Activated CD4-positive, alpha-beta T cell treated with anti-CD3 and anti-CD28 coated beads for 48 hours (primary cell): ENCODE measurements at places on chromosomes 2 and 18.

- DNase-seq, result no peak
Measured at GRCh38 chr2:173184031-173185004, 108.7 kb downstream of the MAP3K20 start.

DNA sequence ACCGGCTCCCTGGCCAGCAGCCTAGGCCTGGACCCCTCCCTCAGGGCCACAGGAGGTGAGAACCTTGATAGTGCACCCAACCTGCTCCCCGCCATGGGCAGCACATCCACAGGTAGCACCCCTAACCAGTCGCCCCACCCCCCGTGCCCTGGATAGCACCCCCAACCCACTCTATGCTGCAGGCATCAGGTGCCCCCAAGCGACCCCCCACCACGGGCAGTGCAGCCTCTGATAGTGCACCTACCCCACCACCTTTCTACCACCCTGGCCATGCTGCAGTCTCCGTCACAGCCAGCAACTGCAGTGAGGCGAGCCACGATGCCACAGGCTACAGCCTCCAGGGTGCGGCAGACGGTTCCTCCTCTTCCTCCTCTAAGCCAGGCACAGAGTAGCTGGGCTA, 55.6 kb downstream of the SOWAHC start:
- no peak for DNase-seq

DNA sequence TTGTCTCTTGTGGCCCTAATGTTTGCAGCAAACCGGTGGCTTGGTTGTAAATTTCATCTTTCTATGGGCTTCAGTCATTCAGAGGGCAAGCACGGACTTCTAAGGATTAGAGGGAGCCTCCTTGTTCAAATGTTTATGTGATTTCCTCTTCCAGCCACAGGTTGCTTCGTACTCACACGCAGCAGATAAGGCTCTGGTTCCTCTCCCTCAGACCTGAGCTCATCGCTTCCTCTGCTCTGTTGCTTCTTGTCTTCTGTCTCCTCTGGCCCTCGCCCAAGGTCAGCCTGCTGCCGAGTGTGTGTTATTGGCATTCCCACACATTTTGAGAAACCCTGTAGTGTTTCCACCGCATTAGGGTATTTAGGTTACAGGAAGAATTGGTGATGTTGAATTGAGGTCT, 44.0 kb downstream of the MYL12B start:
- peak; percentile 10 for DNase-seq

DNA sequence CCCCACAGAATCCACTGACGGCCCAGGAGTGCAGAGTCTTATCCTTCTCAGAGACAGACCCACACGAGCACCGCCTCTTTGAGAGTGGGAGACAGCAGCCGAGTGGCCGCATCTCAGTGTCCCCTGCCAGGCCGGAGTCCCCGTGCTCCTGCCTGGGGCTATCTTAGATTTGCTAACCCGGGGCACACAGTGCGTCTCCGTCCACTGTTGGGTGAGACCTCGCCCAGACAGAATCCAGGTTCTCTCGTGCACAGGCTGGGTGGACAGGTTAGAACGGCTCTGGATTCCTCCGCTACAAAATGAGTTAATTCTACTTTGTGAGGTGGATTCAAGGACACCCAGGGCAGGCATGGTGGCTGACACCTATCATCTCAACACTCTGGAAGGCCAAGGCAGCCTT, 88.3 kb downstream of the ZNF516 start:
- DNase-seq, result no peak

DNA sequence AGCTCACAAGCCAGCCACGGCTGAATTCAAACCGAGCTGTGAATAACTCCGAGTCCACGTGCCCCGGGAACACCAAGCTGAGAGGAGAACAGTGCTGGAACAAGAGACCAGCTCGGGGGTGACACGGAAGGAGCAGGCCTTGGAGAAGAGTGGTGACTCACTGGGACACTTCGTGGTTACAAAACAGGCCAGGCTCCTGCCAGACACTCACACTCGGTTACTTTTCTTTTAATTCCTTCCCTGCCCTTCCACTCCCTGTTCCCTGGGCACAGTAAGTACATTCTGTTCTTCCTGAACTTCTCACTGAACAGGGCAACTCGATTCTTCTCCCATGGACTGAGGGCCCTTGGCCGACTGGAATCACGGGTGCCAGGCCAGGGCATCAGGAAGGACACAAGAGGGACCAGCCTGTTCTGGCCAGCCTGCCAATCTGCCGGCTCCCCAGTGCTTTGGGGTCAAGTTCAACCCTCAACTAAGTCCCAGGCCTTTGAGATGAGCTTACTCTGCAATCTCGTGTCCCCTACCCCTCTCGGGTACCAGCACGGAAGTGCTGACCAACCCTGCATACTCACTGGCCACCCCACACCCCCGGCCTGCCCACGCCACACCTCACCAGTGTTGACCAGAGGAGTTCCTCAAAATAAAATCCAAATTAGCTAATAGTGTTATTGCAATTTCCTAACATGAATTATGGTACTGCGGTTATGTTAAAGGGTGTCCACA, 87.5 kb downstream of the TFCP2L1 start:
- DNase-seq, result no peak

DNA sequence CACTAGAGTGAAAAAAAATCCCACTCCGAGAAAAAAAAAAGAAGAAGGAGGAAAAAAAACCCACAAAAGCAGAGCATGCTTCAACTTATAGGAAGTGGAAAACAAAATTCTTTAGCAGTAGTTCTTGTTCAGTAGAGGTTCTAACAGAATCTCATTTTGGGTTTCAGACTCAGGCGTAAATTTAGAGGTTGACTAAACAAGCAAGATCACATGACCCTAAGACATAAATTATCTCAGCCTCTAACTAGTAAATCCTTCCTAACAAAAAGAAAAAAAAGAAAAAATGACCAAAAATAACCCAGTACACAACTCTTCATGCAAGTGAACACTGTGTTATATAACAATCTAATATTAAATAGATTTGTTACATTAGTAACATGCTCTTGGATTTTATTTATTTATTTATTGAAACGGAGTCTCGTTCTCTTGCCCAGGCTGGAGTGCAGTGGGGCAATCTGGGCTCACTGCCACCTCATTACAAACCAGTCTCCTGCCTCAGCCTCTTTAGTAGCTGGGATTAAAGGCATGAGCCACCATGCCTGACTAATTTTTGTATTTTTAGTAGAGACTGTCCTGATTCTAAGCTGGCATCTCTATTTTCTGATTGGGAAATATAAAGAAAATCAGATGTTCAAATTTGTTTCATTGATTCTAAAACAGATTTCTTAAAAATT, 35.4 kb downstream of the PPP4R3B start:
- DNase-seq, result no peak

DNA sequence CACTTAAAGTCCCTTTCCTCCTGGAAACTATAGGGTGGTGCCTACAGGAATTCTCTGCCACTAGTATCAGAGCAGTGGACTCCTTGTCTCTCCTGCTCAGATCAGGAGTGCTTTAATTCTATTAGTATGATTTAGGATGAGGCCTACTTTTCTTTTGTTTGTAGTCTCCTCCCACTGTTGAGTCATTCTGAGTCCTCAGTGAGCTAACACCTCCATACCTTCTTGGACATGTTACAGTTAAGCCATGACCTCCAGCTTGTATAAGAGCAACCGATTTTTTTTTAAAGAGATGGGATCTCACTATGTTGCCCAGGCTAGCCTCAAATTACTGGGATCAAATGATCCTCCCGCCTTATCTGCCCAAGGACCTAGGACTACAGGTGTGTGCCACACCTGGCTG, 48.7 kb upstream of the OTOF start:
- no peak for DNase-seq

DNA sequence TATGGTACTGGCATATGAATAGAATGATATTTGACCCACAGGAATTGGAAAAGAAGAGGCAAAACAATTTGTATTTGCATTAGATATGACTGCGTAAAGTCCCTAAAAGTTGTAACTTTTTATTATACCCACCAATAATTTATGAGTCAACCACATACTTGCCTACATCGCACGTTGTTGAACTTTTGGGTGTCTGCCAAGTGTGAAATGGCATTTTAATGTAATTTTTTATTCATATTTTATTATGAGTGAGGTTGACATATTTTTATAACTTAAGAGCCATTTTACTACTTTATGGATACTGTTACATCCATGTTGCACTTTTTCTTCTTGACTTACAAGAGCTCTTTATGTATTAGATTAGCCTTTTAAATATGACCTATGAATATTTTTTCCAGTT, 4.6 kb downstream of the DSC2 start:
- DNase-seq, result no peak

DNA sequence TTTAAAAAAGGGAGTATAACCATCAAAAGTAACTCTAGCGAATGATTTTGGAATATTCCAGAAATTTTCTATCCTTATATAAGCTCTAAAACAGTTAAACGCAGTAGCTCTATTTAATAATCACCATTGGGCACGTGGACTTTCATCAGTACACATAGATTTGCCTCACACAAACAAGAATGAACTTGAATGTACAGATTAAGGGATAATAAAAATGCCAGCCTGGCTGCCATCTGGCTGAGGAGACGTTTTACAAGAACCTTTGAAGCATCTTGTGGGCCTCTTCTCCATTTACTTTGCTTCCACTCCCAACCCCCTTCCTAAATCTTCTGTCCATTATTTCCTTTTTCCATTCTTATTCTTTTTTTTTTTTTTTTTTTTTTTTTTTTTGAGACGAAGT, 47.2 kb downstream of the AGAP1 start:
- DNase-seq, result no peak

GRCh38 chr2:122692400-122693083, 937.1 kb downstream of the TSN start:
- no peak for DNase-seq

DNA sequence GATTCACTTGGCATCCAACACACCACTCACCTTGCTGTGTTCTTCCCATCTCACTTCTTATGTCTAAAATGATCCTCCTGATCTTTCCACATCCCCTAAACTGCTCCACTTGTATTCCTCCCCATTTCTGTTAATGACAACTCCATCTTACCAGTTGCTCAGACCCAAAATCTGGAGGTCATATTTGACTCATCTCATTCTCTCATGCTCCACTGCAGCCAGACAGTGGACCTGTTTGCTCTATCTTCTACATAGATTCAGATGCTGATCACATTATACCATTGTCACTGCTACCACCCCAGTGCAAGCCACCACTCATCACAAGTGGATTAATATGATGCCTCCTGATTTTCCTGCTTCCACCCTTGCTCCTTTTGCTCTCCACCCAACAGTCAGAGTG, 7.9 kb upstream of the NABP1 start:
- DNase-seq, result no peak

DNA sequence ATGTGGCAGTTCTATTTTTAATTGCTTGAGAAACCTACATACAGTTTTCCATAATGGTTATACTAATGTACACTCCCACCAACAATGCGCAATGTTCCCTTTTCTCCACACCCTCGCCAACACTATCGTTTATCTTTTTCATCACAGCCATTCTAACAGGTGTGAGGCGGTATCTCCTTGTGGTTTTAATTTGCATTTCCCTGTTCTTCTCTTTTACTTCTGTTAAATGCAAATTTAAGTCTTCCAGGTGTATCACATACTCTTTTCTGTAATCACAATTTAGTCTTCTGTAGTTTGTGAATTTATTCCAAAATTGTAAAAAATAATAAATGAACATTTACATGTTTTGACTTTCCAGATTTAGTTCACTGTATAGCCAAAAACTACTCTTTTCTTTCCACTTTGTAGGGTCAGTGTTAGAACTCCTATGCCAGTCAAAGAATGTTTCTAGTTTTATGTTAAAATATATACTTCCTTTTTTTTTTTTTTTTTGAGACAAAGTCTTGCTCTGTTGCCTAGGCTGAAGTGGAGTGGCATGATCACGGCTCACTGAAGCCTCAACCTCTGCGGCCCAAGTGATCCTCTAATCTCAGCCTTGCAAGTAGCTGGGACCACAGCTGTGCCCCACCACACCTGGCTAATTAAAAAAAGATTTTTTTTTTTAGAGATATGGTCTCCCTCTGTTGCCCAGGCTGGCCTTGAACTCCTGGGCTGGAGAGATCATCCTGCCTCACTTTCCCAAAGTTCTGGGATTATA, 15.4 kb upstream of the ACYP2 start:
- no peak for DNase-seq

- no peak for DNase-seq
Measured at GRCh38 chr2:84686783-84687476, 170.6 kb downstream of the DNAH6 start.

- DNase-seq, result no peak
Measured at GRCh38 chr2:100910111-100910510, 90.2 kb downstream of the NPAS2 start.

DNA sequence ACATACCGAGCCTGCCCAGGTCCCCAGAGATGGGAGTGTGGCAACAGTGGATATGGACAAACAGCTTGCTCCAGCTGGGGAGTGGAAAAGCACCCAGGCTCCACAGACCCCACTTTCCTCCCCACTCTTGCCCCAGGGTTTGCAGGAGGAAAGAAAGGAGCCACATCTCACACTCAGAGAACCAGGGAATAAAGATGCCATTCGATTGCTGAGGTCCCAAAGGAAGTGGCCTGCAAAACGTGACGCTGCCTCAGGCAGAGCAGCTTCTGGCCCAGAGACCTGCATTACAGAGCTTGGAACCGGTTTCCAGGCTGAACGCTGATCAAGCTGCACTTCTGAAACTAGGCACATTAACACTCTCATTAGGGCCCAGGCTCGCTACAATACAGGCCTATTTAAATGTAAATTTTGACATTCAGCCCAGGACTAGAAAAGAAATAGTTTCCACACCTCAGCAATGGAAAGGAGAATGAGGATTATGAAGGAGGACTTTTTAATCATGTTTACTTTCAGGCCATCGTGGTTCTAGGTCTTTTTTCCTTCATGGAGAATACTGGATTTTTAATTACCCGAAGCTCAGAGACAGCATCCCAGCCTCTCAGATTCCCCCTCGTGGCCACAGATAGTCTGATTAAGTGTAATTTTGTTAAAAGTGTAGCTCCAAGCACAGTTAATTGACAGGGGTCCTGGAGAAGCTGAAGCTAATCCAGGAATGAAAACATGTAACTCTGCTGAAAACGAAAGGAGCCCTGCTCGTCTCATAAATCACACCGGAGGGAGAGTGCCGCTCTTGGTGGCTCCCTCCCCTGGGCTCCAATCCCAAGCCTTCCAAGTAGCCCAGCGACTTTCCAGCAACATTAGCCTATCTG, 221.3 kb upstream of the RAB6C start:
- DNase-seq, result no peak

GRCh38 chr18:5998907-5999306, 103.6 kb upstream of the TMEM200C start:
- no peak for DNase-seq

DNA sequence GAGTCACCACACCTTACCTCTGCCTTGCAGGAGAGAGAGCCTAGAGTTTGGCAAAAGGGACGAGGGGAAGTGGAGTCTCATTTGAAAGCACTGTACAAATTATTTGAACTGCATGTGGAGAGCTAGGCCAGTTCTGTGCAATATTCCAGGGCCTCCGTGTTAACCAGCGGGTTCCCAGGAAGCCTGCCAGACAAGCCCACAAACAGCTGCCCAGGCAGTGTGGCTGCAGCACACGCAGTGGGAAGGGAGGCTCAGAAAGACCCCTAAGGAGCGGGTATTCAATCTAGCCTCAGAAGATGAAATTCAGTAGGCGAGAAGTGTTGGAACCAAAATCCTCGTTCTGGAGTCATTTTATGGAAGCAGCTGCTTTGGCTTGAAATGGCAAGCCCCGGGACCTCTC, 30.7 kb downstream of the CNGA3 start:
- DNase-seq, result no peak
